ENCODE measurements at places on chromosomes 7 and 10. TPM values are rescaled to one million over a fixed set of nuclear protein-coding genes. Genes with fewer than 3 reads are reported as not detected.

Gene CD36
- 2.6 TPM for total RNA-seq

Gene C10orf62
- total RNA-seq = 0.11 TPM

Gene AVL9
- 49.0 TPM for total RNA-seq

Gene GPR37
- total RNA-seq = 1.5 TPM

Gene ABCB1
- total RNA-seq = 0.50 TPM

Gene TAS2R3
- 0.44 TPM for total RNA-seq

Gene FRMD4A
- total RNA-seq = 48.5 TPM

All from uterine smooth muscle cell (primary cell).